Activated CD4-positive, alpha-beta T cell treated with anti-CD3 and anti-CD28 coated beads for 24 hours (primary cell): ENCODE measurements at places on chromosomes 7 and 10.

GRCh38 chr7:90345595-90346335, 751 bp upstream of the GTPBP10 start:
- peak; percentile 6 for DNase-seq

DNA sequence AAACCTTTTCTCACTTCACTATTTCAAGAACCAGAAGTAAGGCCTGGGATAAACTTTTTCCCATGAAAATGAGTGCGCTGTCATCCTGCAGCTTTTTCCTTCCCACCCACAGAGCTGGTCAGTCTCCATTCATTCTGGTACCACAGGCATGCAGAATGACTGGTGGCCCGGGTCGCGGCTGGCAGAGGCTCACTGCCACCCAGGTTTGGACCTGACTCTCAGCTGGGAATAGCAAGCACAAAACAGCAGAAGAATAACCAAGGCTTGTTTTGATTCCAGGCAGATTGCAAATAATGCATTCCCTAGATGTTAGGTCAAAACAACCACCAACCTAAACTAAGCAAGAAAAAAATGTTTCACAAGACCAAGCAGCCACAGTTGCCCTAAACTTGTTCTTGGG, 190.5 kb upstream of the NRP1 start:
- no peak for DNase-seq

GRCh38 chr10:128151031-128151430, 24.8 kb upstream of the MKI67 start:
- no peak for DNase-seq

GRCh38 chr10:118729641-118730258, 25.0 kb downstream of the CACUL1 start:
- DNase-seq: no peak

- no peak for DNase-seq
Measured at GRCh38 chr10:17386616-17387075, 67.7 kb downstream of the ST8SIA6 start.

DNA sequence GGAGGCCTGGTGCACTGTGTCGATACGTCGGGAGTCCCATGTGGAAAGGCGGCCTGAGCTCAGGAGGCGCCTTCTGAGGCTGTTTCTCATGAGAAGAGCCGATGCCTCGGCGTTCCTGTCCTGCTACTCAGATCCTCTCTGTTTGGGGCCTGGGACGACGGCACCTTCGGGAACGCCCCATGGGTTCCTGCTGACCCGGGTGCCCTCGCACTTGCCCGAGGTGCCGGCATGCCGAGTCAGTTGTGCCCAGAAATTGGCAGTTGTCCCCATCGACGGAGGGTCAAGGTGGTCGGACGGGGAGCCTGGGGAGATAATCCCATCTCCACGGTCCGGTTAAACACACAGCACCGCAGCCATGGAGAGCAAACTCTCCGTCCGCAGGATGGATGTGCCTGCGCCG, 33.0 kb downstream of the NKX6-2 start:
- no peak for DNase-seq

GRCh38 chr10:94027197-94027596, 33.5 kb downstream of the PLCE1 start:
- DNase-seq: no peak

GRCh38 chr10:47050618-47051455, 139.6 kb downstream of the PTPN20 start:
- DNase-seq: no peak

GRCh38 chr10:97687785-97688781, 1.0 kb upstream of the AVPI1 start:
- no peak for DNase-seq

DNA sequence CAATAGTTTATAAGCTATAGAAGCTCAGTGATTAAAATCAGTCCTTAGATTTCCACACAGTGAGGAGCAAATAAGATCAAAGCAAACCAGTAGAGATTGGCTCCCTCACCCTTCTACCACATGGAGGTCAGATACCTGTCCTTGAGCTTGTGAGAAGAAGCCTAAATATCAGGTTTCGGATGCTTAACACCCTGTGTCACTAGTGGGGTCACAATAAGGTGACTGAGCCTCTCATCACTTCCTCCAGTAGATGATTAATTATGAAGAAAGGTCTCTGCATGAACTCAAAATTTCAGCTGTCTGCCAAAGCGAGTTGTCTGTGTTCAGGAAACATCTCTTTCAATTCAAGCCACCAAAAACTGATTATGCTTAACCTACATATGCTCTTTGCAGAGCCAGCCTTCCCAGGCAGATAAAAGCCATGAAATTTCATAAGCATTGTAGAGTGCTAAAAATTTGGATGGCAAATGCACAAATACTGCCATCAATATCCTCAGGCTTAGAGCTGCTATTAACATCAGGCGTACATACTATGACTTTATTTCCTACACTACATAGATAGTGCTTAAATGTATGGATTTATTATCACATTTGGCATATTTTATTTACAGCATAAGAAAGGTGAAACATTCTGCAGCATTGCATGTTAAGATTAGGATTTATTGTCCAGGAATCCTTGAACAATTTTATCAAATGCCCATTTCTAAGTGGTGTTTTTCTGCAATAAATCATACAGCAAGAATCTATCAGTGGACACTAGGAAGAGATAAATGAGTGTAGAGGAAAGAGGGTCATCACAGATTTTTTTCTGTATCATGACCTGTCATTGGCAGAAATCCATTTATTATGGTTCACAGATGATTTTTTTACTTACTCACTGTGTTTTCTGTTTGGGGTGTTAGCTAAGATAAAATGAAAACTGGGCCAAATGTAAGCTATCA, 285.1 kb upstream of the SP8 start:
- no peak for DNase-seq

DNA sequence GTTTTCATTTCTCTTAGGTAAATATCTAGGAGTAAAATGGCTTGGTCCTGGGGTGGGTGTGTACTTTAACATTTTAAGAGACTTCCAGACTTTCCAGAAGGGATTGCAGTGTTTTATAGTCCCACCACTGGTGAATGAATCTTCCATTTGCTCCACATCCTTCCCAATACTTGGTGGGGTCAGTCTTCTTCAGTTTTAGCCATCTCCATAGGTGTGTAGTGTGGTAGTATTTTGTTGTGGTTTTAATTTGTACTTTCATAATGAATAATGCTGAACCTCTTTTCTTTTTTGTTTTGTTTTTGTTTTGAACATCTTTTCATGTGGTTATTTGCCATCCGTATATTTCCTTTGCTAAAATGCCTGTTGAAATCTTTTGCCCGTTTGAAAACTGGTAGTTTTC, 86.4 kb downstream of the ANKRD61 start:
- no peak for DNase-seq

DNA sequence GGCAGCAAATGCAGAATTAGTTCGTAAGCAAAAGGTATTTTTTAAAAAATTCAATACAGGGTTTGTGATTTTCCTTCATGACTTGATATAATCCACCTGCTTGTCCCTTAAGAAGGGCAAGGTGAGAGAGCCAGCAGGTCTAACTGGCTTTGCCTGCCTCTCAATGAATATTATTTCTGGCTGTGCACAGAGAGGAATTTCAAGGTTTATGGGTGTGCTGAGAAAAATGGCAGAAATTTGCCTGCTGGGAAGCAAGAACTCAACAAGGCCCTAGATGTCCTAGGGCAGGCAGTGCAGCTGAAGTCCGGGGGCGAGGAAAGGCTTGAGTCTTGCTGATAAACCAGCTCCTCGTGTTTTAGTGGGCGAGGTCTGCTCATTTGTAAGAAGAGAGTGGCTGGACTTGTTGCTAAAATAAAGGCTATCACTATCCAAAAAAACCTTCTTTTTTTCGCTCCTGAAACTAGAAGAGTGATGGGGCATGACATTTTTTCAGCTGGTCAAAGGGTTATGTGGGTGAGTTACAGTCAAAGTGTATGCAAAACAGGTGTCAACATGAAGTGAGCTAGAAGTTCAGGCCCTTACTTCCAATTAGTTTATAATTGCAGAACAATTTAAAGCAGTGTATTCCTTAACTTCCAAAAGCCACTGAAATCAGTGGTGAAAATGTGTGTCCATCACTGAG, 385.8 kb upstream of the KLF6 start:
- DNase-seq: no peak

DNA sequence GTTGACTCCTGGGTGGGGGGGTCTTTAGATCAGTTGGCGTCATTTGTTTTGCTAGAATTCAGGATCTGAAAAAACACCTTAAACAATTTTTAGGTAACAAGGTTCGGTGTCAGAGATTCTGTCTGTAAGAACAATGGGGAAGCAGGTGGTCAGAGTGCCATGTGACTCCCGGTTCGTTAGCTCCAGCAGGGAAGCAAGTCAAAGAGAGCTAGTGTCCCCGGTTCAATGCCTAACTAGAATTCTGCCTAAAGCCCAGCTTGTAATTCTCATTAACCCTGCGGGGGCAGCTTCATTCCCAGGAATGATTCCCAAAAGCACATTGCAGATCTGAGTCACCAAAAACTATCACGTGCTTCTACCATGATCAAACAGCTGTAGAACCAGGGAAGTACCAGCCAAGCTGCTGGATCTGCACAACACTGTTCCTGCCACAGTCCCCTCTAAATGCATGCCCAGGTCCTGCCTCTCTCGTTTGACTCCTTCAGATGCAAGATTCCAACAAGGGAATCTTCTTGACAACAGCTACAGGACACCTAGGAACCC, 664.3 kb upstream of the CELF2 start:
- DNase-seq: no peak

- no peak for DNase-seq
Measured at GRCh38 chr7:35454575-35455385, 200.9 kb upstream of the TBX20 start.

DNA sequence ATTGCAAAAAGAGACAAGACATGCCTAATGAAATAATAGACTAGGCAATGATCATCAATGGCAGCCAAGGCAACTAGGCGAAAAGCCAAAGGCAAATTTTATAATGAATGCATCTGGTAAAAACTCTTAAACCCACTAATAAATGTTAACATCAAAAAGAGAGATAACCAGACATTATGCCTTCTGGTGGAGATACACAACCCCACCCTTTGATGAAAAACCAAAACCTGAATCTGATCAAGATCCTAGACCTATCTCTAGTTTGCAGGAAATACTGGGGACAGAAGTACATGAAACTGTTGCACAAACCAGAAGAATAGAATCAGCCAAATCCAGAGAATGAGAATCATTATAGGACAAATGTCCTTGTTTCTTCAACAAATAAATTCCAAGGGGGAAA, 22.0 kb upstream of the GSAP start:
- DNase-seq: no peak

- no peak for DNase-seq
Measured at GRCh38 chr10:99233000-99233688, 2.5 kb downstream of the HPSE2 start.

GRCh38 chr10:120403109-120403508, 53.9 kb upstream of the PLPP4 start:
- no peak for DNase-seq

DNA sequence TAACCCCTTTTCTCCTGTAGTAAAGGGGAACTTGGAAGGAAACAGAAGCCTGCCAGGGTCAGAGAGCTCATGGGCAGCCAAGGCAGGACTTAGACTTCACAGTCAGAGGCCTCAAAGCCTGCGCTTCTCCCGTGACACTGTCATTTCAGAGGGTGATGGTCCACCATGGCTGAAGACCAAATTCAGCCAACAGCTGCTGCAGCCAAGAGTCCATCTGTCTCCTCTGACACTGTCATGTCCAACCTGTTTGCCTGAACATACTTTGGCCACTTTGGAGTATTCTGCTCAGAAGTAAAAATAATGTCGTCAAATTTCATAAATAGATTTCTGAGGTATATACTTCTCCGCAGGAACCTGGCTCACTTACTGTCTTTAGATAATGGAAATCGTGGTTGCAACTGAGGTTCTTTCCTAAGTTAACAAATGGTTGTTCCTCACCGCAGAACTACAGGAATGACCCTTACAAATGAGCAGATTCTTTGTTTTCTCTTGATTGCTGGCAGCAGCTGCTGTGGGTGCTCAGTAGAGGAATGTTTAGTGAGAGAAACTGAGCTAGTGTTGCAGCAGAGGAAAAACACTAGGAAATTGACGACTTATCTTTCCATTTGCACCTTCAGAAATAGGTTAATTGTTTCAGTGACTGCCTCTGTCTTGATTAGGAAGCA, 626.5 kb downstream of the SDK1 start:
- no peak for DNase-seq

DNA sequence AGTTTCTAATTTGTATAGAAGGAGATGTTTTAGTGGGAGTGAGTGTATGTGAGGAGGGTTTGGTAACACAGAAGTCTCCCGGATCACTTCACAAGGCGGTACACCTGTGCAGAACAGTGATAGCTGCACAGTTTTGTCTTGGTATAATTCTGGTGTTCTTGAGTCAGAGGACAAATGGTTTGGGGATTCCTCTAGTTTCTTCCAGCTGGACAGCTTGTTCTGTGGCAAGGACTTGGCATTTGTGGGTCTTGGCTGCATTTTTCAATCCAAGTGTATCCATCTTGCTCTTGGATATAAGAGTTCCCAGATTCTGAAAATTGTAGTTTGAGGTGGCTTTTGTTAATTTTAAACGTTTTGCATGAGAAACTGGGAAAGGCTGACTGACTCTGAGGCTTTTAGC, 135.7 kb downstream of the AHR start:
- no peak for DNase-seq

- no peak for DNase-seq
Measured at GRCh38 chr10:21744223-21744622, 210.2 kb downstream of the MLLT10 start.

DNA sequence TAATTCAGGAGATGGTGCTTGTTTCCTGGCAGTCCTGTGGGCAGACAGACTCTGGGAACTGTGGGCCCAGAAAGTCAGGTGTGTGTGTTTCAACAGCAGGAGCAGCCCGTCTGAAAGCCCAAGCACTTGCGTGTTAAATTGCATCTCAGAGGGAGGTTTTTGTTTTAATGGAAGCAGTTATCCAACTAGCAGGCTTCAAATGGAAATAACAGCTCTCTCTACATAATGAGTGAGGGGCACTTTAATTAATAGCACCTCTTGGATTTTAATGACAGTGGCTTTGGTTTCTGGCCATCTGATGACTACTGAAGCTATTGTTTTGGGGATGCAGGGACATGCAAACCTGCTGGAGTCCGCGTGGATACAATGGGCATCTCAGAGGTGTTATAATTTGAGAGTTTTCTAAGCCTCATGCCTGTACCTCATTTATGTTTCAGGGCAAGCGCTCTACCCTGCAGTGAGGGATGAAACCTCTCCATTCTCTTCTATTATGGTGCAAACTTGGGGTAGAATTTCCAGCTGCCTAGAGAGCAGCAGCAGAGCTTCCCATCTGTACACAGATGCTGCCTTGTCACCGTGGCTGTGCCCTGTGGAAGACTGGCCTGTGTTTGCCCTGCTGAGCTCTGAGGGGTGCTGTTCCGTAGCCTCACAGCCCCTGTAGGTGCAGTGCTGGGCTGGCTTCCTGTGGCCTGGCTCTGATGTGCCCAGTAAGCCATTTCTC, 206.6 kb upstream of the GPR26 start:
- DNase-seq: no peak

DNA sequence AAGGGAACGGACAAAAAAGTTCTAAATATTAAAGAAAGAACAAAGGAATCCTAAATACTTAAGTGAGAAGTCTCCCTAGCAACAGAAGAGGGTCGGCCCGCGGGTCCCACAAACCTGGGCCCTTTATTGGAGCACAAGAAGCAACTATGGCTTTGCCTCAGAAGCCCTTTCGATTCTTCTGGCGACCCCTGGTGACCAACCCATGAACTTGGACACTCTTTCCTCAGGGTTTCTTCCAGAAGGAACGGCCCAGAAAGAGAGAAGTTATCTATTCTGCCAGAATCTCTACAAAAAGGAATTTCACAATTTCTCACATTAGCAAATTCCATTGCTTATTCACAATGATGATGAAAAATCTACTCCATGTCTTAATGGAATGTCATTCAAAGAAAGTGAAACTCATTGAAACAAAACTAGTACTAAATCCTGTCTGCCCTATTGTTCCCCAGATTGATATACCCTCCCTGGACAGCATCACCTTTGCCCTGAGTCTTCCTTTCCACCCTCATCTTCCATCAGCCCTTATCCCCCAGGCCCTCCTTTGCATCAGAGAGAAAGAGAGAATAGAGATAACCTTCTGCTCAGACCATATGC, 43.7 kb downstream of the CPVL start:
- DNase-seq: no peak
